Esophagus muscularis mucosa (tissue), 4 donors: ENCODE measurements at places on chromosomes 1 and 21.

DNA sequence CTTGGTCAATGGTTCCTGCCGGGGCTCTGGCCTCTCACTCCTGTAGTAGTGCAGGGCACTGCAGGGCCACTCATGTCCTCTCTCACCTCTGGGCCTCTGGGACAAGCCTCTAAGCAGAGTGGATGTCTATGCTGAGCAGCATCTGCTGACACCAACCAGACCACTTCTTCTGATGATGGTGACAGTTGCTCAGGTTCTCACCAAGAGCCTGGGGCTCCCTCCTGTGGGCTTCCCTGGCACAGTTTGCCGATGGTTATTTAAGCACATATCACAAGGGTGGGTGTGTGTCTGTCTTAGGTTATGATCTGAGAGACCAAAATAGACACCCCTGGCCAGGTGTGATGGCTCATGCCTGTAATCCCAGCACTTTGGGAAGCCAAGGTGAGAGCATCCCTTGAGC lies 17.4 kb upstream of the GPR137B start:
- no peak for DNase-seq

DNA sequence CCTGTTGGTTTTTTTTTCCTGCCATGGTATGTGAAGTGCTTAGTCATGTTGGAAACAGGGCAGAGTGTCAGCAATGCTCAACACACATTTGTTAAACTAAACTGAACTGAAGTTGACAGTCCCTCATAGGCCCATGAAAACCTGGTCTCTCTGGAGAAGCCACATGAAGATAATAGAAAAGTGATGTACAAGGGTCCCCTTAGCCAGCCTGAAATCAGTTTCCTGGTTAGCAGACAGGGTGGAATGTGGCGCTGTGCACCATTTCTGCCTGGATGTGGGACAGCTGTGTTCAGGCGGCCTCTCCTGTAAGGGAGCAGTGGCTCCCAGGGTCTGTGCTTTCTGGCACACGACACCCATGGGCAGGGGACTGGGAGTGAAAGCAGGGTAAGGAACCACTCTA lies 9.9 kb upstream of the CHI3L1 start:
- DNase-seq: no peak

DNA sequence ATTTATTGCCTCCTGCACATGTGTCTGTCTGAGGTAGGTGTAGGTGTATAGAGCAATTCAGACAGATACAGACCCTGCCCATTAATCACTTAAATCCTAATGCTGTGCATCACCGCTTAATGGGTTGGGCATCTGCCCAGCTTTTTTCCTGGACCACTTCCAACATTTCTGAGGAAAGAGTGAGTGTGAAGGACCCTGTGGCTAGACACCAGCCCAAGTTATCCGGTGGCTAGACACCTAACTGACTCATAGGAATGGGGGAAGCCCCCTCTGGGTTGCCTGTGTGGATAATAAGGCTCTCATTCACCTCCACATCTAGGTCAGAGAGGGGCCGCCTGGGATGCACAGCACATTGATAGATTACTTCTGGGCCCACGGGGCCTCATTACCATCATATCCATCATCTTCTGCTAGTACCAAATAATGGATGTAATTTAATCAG lies 121.1 kb upstream of the RAVER2 start:
- DNase-seq: no peak

GRCh38 chr21:31554511-31555022 lies 104.9 kb upstream of the SOD1 start:
- no peak for DNase-seq

- no peak for DNase-seq
Observed at GRCh38 chr1:184039126-184039525, 1.6 kb upstream of the COLGALT2 start.

DNA sequence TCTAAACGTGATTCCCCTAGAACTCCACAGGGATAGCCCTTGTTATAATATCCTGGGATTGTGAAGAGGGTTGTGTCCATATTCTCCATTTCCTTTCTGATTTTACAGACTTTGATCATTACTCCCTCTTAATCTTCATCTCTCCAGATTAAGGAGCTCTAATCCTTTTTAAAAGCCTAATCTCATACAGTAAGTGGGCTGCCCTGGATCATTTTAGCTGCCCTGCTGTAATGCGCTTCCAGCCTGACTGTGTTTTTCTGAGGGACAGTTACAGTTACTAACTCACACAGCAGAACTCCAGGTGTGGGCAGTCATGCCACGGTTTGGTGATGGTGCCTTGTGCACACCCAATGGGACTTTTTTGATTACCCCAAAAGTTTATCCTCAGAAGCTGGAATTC lies 33.5 kb downstream of the PROX1 start:
- DNase-seq: no peak

GRCh38 chr1:69743146-69743545 lies 175.4 kb downstream of the LRRC7 start:
- no peak for DNase-seq

DNA sequence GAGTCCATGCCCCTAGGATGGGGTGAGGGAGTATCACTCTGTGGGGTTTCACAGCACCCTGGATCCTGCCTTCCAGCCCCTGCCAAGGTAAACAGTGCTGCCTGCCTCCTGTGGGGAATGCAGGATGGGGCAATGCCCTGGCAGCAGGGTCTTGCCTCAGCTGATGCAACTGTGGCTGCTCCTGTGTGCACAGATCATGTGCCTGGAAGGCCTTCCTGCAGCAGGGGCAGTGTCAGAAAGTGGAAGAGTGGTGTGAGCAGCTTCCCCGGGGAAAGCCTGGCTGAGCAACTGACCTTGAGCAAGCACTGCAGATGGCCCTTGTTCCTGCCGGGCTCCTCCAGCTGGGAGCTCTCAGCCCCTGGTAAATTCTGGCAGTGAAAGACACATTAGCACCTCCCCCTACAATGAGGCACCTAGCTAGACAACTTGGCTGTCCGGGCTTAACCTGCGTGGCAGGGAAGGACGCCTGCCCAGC lies 9.9 kb downstream of the TOR3A start:
- no peak for DNase-seq

DNA sequence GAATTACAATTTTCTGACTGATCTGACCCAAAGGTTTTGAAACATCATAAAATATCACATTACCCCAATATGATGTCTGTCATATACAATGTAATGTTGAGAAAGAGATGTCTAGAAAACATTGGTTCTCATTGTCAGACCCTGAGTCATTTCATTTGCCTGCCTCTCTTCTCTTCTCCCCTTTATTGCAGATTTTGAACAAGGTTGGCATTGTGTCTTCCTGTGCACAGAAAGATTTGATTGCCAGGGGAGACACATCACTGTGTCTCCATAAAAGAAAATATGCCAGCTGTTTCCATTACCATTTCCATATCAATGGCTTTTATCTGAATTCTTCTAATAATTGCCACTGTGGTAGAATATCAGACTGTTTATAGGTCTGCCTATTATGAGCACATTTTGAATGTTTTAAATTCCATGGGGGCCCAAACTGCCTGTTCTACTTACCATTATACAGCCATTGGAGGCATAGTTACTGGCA lies 65.6 kb downstream of the IFI44 start:
- DNase-seq: no peak

DNA sequence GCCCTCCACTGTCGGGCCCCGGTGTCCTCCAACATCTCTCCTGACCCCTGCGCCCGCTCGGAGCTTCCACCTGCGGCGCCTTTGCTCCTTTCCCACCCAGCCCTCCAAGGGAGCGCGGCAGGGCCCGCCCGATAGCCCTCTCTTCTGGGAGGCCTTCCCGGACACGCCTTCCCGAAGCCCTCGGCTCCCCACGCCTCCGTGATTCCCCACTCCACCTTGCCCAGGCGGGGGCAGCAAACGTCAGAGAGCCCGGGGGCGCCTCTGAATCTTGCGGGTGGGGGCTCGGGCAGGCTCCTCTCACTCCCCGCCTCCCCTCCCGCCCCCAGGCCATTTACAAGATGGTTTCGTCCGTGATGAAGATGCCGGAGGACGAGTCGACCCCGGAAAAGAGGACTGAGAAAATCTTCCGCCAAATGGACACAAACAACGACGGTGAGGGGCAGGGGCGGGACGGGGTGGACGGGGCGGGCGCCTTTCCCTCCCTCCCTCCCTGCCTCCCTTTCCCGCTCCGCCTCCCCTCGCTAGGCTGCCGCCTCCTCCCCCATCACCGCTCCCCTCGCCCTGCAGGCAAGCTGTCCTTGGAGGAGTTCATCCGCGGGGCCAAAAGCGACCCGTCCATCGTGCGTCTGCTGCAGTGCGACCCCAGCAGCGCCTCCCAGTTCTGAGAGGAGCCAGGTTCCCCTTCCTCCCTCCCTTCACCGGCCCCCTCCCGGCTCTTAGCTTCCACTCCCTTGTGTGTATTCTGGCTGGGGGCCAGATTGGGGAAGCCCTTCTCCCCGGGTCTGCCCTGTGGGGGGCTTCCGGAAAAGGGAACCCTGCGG lies 7.1 kb downstream of the HPCA start:
- DNase-seq: no peak

- DNase-seq: no peak
Observed at GRCh38 chr1:47682198-47682597, 244.4 kb downstream of the FOXD2 start.

DNA sequence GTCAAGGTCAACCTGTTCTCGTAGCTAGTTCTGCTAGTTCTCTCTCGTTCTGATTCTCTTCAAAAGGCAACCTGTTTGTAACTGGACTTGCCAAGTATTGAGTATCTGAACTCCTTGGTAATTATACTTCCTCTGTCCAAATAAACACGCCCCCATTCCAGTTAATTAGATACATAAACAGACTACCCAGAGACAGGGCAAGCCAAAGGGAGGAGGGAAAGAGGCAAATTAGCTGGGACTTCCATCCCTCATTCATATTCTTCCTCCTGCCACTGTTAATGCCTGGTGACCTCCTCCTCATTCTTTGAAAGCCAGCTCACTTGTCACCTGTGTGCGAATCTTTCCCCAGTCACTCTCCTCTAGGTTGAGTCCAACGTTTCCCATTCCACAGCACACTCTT lies 62.9 kb downstream of the LPAR3 start:
- peak; percentile 45 for DNase-seq

DNA sequence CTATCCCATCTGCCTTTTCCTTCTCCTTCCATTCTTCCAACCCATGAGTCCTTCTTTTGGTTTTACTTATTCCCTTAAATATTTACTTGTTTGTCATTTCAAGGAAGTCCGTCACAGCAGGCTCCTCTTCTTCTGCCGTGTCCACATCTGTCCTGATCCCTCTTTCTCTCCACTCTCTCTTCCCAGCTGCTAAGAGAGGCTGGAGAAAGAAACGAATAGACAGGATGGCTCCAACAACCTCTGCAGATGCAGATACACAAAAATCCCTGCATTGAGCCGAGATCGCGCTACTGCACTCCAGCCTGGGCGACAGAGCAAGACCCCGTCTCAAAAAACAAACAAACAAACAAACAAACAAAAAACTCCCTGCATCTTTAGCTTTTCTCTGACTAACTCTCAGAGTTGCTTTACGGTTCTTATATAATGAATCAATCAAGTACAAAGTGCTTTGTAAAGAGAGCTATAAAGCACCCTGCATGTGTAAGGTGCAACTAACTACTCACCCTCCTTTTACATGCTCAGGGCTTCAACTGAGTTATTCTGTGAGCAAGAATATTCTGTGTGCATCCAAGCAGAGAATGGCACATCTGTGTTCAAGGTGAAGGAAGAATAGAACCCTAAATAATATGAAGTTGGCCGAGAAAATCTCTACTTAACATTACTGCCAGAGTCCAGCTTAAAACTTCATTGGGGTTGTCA lies 3.8 kb upstream of the SAMD13 start:
- no peak for DNase-seq

GRCh38 chr1:193846876-193847604 lies 660.6 kb upstream of the B3GALT2 start:
- no peak for DNase-seq

DNA sequence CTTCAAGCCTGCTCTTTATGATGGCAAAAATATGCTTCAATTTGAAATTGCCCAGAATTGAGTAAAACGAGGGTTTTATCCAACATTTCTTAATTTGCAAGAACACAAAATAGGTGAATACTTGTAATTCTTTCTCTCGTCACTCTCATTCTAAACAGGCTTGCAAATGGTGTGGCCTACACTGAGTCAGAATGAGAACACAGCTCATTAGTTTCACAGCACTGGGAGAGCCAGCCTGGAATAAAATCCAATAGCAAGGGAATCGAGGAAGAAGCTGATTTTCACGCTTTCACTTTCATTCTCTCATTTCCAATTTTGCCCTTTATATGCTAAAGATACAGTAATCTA lies 537.5 kb downstream of the LTN1 start:
- DNase-seq: no peak

DNA sequence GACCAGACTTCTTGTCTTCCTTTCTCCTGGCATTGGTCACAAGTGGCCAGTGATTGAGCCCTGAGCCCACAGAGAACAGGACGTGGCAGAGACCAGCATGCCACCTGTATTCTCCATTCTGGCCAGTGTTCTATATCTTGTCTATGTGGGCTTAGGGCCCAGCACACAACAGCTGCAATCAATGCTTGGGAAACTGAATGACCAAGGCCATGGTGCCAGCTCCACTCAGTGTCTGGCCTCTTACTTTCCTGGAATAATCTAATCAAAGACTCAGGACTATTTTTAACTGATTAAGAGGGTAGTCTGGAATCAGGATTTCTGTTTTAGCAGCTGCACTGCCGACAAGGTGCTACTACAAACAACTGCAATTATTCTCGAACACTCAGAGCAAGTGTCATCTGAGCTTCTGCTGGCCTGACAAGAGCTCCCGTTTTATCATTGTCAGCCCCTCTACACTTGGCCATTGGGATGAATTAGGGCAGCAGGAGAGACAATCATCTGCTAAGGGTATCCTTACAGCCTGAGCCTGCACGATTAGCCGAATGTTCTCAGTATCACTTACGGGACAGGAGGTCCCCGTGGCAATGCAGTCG lies 74.4 kb upstream of the GRIK3 start:
- DNase-seq: no peak

- DNase-seq: no peak
Observed at GRCh38 chr1:63466759-63467158, 56.3 kb downstream of the ITGB3BP start.

DNA sequence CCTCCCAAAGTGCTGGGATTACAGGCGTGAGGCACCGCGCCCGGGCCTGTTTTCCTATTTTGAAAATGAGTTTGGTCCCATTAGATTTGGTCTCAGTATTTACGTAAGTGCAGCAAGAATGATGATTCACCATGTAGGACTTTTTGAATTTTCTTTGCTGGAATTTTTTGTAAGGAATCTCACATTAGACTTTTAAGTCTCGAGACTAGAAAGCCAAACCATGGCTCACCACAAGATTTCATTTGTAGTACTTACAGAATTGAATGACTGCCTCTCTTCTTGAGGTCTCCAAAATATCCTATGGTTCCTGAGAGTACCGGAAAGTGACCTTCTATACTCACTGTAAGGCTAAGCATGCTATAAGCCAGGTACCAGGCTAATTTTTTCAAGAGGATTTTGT lies 325 bp downstream of the OR14A2 start:
- DNase-seq: no peak

DNA sequence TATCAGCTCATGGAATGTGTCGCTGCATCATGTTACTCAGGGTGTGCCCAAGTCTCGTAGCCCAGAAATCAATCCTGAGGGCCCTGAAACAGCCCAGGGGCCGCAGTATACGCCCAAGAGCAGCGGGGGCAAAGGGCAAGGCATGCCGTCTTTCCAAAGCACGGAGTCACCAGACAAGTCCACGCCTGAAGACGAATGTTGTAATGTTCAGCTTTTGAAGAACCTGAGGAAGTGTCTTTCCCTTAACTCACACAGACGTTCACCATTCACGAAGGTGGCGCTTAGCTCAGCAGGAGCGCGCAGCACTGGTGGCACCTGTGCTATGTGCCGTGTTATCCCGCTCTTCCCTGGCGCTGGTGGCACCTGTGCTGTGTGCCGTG lies 18.8 kb upstream of the PWP2 start:
- no peak for DNase-seq

GRCh38 chr1:204647114-204647804 lies 38.3 kb downstream of the LRRN2 start:
- no peak for DNase-seq

- no peak for DNase-seq
Observed at GRCh38 chr1:242524571-242525359, at the start of gene PLD5. TSS of gene PLD5 (minus strand) at chr1:242524697.
